NCI-H1092 (cell line): ENCODE measurements at places on chromosomes 5 and 9.

DNA sequence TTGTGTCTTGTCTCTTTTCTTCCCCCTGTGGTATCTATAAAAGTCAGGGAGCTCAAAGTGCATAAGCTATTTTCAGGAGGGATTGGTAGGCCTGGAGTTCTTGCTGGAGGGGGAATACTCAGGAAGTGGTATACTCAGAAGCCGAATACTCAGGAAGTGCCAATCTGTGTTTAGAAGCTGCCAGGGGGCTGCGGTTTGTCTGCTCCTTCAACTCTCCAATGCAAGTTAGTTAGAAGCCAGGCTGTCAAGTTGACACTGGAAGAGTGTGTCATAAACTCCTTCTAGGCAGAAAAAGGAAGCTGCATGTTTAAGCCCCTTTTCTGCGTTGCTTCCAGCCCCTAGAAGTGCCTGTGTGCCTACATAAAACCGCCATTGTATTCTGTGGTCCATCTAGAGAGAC, 366.5 kb downstream of the TAF11L14 start:
- DNase-seq = no peak

- DNase-seq = no peak
Observed at GRCh38 chr9:13971966-13972655, 341.8 kb downstream of the NFIB start.

GRCh38 chr5:35939639-35940038, 1.2 kb upstream of the CAPSL start:
- DNase-seq = no peak

DNA sequence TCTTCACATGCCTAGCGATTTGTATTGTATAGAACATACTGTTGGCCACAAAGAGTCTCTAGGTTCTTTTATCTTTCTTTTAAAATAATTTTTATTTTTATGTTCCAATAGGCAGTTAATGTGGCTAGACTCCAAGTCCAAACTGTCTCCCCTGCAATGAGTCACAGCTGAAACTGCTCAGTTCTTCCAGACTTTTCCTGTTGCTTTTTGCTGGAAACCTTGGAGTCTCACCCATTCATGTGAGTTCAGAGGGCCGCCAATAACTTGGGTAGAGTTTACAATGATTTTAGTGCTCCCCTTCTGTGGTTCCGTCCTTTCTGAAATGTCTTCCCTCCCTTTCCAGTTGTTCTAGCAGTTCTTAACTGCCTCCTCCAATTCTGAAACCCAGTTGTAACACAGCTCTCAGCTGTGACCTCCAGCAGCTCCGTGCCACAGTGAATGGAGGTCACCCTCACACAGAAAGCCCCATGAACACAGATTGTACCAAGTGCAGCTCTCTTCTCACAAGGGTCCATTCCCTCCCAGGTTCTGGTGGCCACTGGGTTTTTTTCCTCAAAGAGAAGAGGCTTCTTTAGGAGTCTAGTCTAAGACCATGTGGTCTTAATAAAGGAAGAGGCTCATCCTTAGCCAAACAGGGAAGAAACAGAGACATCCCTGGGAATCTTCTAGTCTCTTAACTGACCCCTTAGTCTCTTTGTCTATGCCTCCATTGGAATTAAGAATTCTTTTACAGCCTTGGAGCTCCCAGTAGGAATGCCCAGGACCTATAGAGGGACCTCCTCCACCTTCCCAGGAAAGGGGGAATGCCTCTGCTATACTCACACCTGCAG, 198.5 kb downstream of the SPOCK1 start:
- DNase-seq = no peak

- peak; percentile 63 for DNase-seq
Observed at GRCh38 chr9:90801241-90801972, at the start of gene SYK. TSS of gene SYK (plus strand) at chr9:90801819. CDS start at chr9:90843899, 42,080 bp downstream.

- DNase-seq = no peak
Observed at GRCh38 chr5:174064171-174064570, 18.7 kb downstream of the NSG2 start.

DNA sequence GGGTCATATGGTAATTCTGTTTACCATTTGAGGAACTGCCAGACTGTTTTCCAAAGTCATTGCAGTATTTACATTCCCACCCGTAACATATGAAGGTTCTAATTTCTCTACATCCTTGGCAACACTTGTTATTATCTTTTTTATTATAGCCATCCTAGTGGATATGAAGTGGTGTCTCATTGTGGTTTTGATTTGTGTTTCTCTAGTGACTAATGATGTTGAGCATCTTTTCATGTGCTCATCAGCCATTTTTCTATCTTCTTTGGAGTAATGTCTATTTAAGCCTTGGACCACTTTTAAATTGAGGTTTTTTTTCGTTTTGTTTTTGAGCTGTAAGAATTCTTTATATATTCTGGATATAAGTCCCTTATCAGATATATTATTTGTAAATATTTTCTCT, 132.8 kb upstream of the RUSC2 start:
- DNase-seq = no peak

DNA sequence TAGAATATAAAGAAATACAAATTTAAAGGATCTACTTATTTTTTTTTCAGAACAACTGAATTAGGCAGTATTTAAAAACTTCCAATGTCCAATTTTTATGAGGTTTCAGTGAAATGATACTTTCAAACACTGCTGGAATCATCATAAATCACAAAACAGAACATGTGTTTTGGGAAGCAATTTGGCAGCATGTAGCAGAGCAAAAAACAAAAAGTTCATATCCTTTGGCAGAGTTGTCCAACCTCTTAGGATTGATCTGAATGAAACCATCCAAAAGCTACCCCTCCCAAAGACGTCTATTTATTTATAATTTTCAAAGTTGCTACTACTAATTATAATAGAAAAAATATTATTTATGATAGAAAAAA, 192.4 kb upstream of the PUM3 start:
- DNase-seq = no peak

GRCh38 chr9:38692707-38693106, 27.2 kb downstream of the FAM240B start:
- DNase-seq = no peak

- no peak for DNase-seq
Observed at GRCh38 chr9:4515958-4516375, 25.7 kb downstream of the SLC1A1 start.

- DNase-seq = no peak
Observed at GRCh38 chr5:124537107-124537506, 209.3 kb downstream of the ZNF608 start.

DNA sequence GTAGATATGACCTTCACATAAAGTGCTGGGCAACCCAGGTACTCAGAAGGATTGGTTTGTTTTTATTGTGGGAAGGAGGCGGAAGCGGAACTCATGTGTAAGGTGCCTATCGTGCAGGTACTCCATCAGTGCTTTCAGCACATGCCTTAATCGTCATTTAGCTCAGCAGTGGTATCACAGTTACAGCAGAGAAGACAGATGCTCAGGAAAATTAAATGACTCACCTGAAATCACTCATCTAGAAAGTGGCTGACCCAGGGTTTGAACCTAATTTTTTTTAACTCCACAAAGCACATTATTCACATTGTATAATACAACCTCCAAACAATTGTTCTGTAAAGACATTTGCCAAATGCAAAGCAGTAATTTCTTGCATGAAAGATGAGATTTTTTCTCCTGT, 2.2 kb downstream of the C5orf46 start:
- DNase-seq = no peak

DNA sequence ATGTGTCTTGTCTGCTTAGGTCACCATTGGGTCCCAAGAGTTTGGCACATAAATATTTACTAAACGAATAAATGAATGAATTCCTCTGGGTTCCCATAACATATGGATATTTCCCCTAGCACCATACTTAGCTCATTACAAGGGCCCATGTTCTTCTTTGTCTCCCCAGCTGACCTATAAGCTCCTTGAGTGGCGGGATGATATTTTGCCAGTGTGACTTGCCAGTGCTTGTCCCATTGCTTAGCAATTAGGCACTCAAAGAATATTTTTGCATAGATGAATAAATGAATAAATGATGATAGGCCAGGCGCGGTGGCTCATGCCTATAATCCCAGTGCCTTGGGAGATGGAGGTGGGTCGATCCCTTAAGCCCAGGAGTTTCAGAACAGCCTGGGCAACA, 16.9 kb upstream of the CTNNA1 start:
- DNase-seq = no peak

DNA sequence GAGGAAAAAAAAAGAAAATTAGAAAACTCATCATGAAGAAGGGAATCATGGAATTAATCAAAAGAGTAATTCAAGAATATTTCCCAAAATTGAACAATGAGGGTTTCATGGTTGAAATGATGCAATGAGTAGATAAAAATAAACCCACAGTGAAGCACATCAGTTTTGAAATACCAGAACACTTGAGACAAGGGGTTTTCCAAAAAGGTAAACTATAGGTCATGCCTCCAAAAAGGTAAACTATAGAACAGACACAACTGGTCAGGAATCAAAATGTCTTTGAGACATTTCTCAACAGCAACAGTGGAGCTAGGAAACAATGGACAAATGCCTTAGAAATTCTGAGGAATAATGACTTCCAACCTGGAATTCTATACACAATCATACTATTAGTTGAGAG, 60.2 kb upstream of the PCSK5 start:
- no peak for DNase-seq

- DNase-seq = no peak
Observed at GRCh38 chr9:114413861-114414301, 26.1 kb upstream of the AKNA start.

DNA sequence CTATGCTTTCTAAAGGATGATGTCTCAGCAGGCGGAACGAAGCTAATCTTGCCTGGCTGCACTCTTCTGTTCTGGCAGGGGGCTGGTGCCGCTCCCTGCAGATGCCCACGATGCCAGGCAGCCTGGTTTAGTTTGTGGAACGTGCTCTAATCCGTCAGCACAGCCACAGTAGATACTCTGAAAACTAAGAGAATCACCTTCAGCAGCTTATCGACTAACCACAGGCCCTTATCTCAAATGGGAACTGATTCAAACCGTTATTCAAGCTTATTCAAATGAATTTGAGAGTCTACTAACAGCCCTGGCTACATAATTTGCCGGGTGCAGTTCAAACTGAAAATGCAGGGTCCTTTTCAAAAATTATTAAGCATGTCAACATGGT, 246.6 kb upstream of the ANKRD55 start:
- DNase-seq = no peak

- DNase-seq = no peak
Observed at GRCh38 chr5:127400946-127401670, 110.5 kb downstream of the MEGF10 start.

DNA sequence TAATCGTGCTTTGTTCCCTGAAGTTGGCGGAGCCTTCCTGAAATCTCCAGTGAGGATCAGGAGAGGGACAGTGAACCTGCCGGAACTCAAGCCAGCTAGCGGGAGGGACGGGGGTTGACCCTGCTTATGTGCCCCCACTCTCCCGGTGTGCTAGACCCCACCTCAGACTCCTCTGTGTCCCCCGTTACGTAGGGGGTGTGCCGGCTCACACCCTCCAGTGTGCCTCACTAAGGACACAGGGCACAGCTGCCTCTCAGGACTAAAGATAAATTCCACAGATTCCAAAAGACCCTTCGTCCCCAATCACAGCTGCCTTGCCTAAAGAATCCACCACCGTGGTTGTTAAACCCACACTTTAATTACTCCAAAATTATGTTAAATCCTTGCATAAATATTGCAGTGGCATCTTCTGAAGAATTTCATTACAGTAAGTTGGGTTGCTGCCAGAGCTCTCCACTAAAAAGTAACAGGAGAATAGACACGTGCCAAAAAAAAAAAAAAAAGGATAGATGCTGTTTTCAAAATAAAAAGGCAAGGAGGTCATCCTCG, 73.7 kb downstream of the GTF3C4 start:
- DNase-seq = no peak

- no peak for DNase-seq
Observed at GRCh38 chr5:179258001-179258921, 87.0 kb downstream of the ADAMTS2 start.

GRCh38 chr9:136537411-136537810, 8.4 kb downstream of the NOTCH1 start:
- DNase-seq = no peak

DNA sequence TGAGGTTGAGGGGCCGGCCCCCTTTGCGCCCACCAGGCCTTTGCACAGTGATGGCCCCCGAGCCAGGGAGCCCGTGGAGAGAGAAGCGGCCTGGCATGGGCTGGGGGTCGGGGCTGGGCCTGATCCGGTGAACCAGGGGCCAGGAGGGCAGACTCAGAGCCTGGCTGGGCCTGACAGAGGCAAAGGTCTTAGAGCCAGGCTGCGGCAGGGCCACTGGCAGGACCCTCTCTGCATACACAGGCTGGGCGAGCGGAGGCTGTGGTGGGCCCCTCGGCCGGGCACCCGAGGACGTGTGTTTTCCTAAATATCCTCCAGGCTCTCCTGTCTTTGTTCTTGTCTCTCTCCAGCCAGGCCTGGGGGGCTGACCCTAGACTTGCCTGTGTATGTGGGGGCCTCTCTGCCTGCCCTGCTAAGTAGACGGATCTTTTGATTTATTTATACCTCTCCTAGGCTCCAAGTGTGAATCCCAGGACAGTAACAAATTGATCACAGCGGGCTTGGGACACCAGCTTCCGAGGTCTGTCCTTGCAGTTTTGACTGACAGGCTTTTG, 933 bp downstream of the NEK6 start:
- DNase-seq = no peak

DNA sequence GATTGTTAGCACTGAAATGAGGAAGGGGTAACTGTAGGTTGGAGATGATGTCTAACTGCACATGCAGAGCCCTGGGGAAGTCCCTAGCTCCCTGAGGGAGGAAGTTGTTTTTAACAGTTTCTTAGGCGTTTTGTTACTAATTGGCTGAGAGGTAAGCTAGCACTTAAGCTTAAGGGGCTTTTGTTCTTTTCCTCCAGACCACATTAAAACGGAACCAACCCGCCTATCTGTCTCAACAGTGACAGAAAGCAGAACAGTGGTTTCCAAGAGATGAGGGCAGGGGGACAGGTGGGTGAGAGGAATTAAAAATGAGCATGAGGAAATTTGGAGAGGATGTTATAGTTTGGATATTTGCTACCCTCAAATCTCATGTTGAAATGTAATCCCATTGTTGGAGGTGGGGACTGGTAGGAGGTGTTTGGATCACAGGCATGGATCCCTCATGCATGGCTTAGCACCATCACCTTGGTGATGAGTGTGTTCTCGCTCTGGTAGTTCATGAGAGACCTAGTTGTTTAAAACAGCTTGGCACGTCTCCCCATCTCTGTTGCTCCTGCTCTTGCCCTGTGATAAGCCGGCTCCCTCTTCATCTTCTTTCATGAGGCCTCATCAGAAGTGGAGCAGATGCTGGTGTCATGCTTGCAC, 38.9 kb downstream of the LYRM7 start:
- peak; percentile 68 for DNase-seq

- DNase-seq = no peak
Observed at GRCh38 chr5:45110399-45110798, 301.7 kb downstream of the MRPS30 start.
